ENCODE measurements at places on chromosomes 3 and 15.

- peak; percentile 64 for DNase-seq
Observed at GRCh38 chr15:99123713-99124451, 19.0 kb downstream of the SYNM start.

GRCh38 chr3:190038050-190038933, 82.4 kb downstream of the P3H2 start:
- peak; percentile 79 for DNase-seq

DNA sequence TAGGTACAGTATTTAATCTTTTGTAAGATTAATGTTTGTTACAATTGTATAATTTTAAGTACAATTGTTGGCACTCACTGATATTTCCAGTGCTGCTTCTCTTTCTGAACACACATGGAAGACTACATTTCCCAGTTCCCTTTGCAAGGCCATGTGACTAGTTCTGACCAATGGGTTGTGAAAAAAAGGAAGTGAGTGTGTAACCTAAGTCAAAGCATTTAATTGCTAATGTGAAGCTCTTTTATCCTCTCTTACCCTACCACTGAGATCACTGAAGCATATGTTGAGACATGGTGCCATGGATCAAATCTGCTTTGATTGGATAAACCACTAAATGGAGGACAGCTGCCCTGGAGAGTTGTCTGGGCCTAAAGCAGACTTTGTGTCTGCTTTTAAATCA, 83.9 kb upstream of the PLXND1 start:
- peak; percentile 57 for DNase-seq

DNA sequence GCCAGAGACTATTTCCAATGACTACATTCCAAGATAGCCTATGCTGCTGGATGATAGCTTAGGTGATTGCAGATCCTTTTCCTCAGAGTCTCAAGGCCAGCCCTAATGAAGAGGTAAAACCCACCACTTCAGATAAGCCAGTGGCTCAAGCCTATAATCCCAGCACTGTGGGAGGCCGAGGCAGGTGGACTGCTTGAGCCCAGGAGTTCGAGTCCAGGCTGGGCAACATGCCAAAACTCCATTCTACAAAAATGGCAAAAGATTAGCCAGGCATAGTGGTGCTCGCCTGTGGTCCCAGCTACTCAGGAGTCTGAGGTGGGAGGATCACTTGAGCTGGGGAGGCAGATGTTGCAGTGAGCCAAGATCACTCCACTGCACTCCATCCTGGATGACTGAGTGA, 495.3 kb downstream of the ZIC1 start:
- DNase-seq: no peak

- DNase-seq: no peak
Observed at GRCh38 chr3:127779747-127780146, 42.6 kb downstream of the MGLL start.

DNA sequence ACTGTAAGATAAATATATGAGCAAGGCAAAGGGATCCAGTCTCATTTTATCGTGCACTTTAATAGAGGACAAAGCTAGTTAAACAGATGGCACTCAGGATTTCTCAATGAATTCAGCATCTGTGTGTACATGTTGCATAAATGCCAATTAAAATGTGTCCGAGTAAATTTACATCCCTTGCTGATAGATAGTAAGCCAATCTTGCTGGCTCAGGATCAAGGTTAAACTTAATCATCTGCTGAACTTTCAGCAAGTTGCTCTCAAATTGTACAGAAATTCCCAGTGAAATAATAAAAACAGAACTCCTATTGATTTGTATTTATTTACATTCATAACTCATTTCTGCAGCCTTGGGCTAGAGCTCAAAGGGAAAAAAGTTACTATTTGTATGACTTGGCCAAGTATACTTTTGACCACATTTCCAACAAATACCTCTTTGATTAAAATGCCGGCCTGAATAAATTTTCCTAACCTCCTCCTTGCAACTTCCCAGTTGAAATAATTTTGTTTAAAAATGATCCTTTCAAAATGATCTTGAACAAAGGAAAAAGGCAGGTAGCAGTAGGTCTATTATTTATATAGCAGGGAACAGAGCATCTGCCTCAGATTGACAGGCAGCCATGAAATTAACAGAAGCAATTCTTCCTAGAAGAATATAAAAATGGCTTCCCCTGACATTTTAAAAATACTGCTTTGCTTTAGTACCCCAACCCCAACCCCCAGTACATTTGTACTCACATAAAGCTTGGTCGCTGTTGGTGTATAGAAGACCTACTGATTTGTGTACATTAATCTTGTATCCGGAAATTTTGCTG, 1001.9 kb downstream of the ROBO1 start:
- DNase-seq: no peak

- DNase-seq: no peak
Observed at GRCh38 chr15:25786040-25786439, 77.1 kb downstream of the ATP10A start.

DNA sequence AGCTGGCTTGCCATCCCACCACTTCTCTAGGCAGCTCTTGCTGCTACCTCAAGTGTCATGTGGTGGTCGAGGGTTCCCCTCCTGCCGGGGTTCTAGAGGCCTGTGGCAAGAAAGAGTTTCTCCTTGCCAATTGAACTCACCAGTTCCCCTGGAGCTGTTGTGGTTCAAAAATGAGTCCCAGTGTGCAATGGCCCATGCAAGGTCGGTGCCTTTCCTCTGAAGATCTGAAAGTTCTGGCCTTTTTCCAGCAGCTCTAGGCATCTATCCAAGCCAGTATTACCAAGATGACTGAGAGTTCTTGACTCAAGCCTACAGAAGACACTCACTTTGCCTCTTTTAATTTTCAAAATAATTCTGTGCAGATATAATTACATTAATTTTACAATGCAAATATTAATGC, 163.6 kb downstream of the KCNMB2 start:
- no peak for DNase-seq

DNA sequence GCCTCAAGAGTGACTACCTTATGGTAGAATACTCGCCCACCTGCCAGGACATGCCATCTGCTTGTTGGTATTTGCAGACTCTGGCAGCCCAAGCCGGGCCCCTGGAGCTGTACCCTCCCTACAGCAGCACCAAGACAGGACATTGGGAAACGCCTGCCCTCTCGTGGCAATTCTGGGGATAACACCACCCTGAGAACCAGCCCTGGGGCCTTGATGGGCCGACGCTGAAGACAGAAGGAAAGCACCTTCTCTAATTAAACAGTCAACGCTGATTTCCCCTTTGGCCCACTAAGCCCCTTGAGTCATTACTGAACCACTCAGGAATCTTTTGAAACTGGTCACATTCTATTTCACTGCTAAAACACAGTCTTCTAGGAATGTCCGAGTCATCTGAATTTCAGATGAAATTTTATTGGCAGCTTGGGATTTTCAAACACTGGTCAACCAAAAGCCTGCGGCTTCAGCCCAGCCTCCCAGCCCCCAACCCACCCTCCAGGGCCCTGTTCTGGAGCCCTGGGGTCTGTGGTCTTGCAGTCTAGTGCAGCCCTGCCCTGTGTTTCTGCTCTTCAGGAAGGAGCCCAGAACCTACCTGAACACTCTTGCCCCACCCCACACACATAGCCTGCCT, 91.3 kb downstream of the TMEM266 start:
- DNase-seq: peak; percentile 93

DNA sequence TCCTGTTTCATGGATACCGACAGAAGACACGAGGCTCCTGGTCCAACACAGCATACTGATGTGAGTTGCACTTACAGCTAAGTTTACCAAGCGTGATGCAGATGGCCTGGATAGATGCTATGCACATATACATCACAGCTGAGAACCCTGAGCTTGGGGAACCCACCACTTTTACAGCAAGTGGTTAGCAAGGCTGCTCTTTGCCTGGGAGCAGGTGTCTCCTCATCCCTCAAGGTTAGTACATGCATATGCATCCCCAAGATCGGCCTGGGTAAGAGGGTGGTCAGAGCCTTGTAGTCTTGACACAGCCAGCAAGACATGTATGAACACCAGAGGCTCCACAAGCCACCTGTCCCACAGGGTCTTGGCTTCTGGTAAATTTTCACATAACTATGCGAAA, 28.3 kb downstream of the LRRC2 start:
- no peak for DNase-seq

- no peak for DNase-seq
Observed at GRCh38 chr15:30924353-30924752, 20.6 kb downstream of the FAN1 start.

GRCh38 chr15:57797568-57798267, 91.2 kb downstream of the POLR2M start:
- DNase-seq: no peak

GRCh38 chr3:115217678-115218451, 70.8 kb upstream of the ZBTB20 start:
- no peak for DNase-seq

DNA sequence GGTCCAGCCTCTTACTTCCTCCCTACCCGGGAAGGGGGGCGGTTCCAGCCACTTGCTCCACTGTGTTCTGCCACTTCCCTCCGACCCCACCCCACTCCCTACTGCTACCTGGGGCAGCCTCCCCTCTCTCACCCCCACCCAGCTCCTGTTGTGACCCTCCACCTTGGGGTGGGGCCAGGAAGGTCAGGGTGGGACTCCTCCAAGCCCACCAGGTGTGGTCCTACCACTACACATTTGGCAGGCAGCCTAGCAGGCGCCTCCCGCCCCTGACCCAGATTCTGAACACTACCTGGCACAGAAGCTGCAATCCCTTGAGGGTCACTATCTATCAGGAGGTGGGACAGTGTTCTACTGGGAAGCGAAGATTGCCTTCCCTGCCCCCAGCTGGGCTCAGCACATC, 13.7 kb upstream of the RAF1 start:
- DNase-seq: no peak

GRCh38 chr3:187210545-187211327, 13.4 kb downstream of the RTP1 start:
- no peak for DNase-seq

DNA sequence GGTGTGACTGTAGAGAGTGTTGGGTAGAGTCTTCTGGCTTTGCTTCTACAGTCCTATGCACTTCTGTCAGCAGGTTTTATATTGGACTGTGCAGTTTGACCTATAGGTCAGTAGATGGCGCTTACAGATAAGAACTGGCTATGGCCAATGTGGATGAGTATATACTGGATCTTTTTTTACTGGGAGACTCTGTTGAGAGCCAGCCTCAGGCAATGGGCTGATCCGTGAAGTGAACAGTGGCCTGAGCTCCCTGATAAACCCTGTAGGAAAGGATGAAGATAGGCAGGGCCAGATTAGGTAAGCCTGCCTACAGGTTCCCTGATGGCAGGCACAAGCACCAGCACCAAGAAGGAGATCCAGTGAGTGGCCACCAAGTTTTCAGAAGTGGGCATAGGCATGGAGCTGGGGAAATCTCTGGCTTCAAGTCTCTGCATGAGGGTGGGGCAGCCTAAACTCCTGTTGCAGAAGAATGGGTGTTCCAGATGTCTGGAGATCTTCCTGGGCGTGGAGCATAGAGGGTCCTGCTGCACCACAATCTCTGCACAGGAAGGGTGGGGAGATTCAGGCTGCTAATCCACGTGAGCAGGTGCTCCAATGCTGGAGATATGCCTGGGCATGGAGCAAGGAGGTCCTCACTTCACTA, 326.0 kb upstream of the SGO1 start:
- no peak for DNase-seq

DNA sequence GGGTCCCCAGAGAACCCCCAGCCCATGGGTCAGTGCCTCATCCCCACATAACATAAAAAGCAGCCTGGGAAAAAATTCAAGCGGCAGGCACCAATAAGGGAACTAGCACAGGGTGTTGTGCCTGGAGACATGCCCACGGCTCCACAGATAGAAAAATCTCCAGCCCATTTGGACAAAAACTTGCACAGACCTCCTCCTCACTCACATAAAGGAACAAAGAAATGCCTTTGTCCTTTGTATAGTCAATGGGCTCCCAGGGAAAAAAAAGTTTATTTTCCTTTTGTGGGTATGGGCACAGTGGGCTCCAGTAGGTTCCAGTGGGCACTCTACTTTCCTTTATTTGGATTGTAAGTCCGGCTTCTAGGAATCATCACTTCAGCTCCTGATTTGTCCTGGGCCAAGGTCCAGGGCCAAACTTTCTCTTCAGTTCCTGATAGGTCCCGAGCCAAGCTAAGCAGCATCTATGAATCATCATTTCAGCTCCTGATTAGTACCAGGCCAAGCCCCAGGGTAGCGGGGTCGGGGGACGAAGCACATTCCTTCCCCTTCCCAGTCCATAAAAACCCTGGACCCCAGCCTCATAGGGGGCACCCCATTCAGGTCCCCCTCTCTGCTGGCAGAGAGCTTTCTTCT, 1.6 kb upstream of the DNAH12 start:
- DNase-seq: no peak

GRCh38 chr3:184460276-184460675, 80.4 kb downstream of the CHRD start:
- no peak for DNase-seq

DNA sequence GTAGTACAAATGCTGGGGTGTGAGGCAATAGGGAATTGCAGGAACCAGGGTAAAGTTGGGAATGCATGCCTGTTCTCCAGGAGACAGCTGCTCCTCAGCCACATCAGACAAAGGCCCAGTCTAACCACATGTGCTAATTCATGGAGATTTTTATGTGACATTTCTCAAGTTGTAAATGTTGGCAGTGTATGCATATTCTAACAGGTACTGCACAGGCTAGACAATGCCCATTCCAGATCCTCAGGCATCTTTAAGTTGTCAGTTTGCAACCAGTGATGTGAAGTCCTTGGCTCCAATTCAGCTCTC, 84.9 kb downstream of the EEFSEC start:
- no peak for DNase-seq

- DNase-seq: no peak
Observed at GRCh38 chr3:77931255-77932009, 891.5 kb downstream of the ROBO2 start.

- no peak for DNase-seq
Observed at GRCh38 chr3:133991637-133992036, 38.1 kb downstream of the SLCO2A1 start.

- DNase-seq: no peak
Observed at GRCh38 chr15:70508561-70509281, 254.6 kb downstream of the UACA start.

GRCh38 chr15:25694823-25695312, 168.3 kb downstream of the ATP10A start:
- no peak for DNase-seq

- no peak for DNase-seq
Observed at GRCh38 chr15:89004726-89005030, 83.6 kb upstream of the ABHD2 start.

GRCh38 chr3:159635047-159635641, 353.5 kb upstream of the IL12A start:
- no peak for DNase-seq

GRCh38 chr15:33211176-33211808, 16.8 kb upstream of the FMN1 start:
- DNase-seq: no peak

GRCh38 chr3:26205475-26205874, 415.6 kb downstream of the OXSM start:
- no peak for DNase-seq

DNA sequence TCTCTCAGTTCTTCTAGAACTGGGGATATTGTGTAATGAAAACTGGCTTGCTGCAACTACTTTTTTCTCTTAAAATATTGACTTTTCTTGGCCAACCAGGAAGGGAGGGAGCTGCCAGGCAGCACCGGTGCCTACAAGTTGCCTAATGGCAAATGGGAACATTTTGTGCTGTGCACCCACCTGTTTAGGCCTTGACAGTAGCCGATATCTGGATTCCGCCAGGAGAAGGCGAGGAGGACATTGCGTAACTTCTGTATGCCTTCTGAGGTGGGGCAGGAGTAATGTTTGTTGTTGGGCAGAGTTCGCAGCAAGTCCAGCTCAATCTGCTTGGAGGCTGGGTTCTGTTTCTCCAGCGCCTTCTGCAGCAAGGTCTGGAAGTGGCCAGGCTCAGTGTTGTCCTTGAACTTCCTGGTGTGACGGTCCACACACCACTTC, 64.9 kb downstream of the TBC1D2B start:
- DNase-seq: no peak

GRCh38 chr3:46280105-46280797, 38.0 kb downstream of the CCR3 start:
- peak; percentile 54 for DNase-seq

- no peak for DNase-seq
Observed at GRCh38 chr15:48105936-48106335, 14.9 kb upstream of the SLC24A5 start.

All from keratinocyte (primary cell).